Right renal pelvis (tissue), 4 donors: ENCODE measurements at places on chromosomes 3 and 15. TPM values are rescaled to one million over a fixed set of nuclear protein-coding genes. Genes with fewer than 3 reads are reported as not detected.

- DNase-seq = no peak
These were observed 298.7 kb downstream of the CLSTN2 start for GRCh38 chr3:140233702-140234101.

- DNase-seq = no peak
These were observed 913.6 kb upstream of the ARPP21 start for GRCh38 chr3:34725774-34726173.

GRCh38 chr3:171328419-171329082 lies 131.7 kb downstream of the TNIK start:
- DNase-seq = no peak

The TLR9 gene
- polyA plus RNA-seq = 0.23 TPM

The ACVR2B gene
- 17.2 TPM for polyA plus RNA-seq
